ENCODE measurements at places on chromosomes 1 and 21.

DNA sequence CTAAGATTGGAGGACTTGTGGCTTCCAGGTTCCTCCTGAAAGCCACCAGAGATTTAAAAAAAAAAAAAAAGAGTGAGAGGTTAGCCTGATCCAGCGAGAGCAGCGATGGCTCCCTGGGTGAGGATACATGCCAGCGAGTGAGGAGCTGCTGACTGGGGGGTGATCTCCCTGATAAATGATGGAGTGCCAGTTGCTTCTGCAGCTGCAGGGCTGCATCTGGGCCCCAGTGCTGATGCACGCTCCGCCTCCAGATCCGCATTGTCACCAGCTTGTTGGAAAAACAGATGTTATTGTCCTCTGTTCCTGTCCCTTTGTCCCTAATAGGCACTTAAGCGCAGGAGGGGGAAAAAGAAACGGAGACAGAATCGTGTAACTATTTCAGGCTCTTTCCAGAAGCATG lies 28.6 kb downstream of the UBIAD1 start:
- DNase-seq: no peak

DNA sequence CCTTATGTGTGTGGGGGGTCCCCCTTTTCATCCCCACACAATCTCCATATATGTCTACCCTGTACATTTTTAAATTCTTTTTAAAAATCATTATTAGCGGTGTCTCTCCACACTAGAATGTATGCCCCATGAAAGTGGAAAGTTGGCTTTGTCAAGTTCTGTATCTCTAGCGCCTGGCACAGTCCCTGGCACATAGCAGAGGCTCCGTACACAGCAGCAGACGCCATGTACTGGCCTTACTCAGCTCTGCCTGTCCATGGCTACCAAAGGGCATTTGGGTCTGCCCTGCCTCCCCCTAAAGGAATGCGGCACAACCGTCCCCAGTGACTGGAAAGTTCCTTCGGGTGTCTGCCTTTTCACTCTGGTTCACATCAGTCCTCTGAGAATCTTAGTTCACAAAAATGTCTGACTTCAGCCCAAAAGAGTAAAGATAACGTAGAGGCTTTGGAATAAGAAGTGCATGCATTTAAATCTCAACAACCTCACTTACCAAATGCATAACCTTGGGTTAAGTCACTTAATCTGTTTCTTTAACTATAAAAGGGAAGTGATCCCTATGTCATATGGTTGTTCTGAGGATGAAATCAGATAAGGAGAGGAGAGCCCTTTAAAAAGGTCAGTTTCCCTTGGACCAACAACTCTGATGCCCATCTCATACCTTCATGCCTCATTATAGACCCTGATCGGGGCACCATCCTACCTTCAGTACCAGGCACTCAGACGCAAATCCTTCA lies 61.1 kb downstream of the CD46 start:
- no peak for DNase-seq

- DNase-seq: no peak
Measured at GRCh38 chr1:12745992-12746323, at the start of gene CFAP107. Gene CFAP107, plus strand, starts transcription at chr1:12746200. Its CDS starts 231 bp downstream, at chr1:12746431.

GRCh38 chr1:209613400-209614150 lies 30.1 kb downstream of the CAMK1G start:
- no peak for DNase-seq

DNA sequence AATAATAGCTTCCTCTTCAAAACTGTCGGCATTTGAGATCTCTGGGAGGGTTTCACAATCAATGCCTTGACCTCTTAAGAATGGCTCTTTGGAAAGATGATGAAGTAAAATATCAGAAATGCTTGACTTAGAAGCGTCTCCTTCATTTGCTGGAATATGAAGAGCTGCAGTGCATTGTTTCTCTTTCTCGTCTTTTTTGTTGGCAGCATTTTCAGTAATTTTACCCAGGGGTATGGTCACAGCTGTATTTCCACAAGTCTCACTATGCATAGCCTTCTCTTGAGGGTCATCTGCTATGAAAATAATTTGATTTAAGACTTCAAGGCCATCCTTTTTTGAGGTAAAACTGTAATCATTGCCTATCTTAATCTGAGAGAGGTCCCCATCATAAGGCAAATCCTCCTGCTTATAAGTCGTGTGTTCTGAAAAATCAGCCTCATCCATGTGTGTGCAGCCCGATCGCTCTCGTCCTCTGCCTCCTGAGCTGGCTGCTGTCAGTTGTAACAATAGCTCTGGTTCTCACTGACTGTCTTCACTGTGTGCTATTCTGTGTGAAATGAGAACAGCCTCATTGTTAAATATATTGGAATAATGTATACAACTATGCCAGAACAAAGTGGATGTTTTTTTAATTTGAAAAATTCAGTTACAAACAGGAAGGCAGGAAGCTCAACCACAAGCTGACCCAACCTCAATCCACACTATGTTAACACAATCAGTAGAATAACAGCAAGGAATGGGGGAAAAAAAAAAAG lies 4.5 kb downstream of the AKNAD1 start:
- no peak for DNase-seq

DNA sequence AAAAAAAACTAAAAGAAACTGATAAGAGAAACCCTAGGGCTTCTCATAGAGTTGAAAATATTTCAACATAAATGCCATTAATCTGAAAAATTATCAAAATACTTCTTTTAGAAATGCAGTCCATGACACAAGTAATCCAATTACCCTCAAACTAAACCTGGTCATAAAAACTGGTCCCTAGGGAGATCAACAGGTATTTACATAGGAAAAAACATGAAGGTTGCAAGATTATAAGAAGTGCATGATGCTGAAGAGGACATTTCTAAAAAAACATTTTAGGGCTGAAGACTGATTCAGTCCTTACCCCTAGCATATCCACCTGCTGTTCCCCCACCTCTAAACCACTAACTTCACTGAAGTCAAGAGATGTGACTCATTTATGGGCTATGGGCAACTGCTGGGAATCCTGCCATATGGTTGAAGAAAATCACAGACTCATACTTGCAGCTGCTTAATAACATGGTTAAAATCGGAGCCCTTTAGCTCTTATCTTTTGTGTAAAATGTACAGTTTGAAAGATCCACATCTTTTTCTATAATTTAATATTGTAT lies 131.0 kb upstream of the RUNX1 start:
- no peak for DNase-seq

DNA sequence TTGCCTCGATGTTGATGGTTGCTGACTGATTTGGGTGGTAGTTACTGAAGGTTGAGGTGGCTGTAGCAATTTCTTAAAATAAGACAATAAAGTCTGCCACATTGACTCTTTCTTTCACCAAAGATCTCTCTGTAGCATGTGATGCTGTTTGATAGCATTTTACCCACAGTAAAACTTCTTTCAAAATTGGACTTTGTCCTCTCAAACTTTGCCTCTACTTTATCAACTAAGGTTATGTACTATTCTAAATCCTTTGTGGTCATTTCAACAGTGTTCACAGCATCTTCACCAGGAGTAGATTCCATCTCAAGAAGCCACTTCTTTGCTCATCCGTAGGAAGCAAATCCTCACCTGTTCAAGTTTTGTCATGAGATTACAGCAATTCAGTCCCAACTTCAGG lies 93.2 kb downstream of the PHTF1 start:
- no peak for DNase-seq

GRCh38 chr1:37309574-37309973 lies 164.8 kb upstream of the ZC3H12A start:
- no peak for DNase-seq

DNA sequence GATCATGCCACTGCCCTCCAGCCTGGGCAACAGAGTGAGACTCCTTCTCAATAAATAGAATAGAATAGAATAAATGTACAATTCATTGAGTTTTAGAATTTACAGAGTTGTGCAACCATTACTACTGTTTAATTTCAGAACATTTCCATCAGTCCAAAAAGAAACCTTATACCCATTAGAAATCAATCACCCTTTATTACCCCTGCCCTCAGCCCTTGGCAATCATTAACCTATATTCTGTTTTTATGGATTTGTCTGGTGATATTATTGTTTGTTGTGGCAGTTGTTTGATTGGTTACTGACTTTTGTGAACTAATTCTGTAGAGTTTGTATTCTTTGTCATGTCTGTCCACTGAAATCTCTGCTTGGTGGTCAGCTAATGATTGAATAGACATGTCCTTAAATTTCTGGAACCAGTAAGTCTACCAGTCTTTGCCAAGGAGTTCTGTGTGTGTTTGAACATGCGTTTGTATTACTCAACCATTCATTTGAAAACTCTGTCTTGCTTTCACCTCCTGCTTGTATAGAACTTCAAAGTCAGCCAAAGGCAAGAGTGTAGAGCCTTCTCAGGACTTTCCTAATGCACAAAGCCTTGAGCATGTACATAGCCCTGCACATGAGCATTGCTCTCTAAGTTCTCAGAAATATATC lies 208.8 kb downstream of the GPR52 start:
- DNase-seq: no peak

GRCh38 chr21:26946744-26947446 lies 20.0 kb downstream of the ADAMTS5 start:
- DNase-seq: no peak

- DNase-seq: no peak
Measured at GRCh38 chr1:24154215-24154614, 11.3 kb upstream of the IL22RA1 start.

- no peak for DNase-seq
Measured at GRCh38 chr1:94955767-94956632, 29.1 kb upstream of the CNN3 start.

DNA sequence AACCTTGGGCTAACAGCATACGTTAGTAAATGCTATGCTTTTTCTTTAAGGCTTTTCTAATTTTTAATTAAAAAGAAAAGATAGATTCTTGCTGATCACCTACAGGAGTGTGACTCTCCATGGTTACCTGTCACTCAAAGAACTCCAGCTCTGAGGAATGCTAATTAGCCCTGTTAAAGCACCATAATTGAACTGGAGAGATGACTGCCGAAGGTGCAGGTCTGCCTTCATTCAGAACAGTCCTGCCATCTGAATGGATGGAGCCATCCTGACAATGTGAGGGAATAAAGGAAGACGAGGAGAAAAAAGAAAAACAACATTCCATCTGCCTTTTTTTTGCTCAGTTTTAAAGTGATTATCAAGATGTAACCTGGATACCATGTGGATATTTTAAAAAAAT lies 94.6 kb downstream of the ATP6V1G3 start:
- no peak for DNase-seq

- DNase-seq: no peak
Measured at GRCh38 chr1:18578271-18578670, 52.4 kb upstream of the PAX7 start.

DNA sequence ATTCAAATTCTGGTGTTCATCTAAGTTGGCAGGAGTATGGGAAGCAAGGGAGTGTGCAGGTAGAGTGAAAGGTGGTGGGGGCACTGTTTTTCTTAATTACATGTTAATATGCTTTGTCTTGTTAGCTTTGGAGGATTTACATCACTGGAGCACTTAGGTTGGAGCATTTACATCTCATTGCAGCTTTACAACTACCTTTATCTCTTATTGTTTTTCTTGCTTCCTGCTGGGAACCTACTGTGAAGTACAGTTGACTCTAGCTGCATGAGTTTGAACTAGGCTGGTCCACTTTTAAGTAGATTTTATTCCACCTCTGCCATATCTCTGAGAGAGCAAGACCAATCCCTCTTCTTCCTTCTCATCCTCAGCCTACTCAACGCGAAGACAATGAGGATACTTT lies 554.8 kb upstream of the B3GALT2 start:
- no peak for DNase-seq

DNA sequence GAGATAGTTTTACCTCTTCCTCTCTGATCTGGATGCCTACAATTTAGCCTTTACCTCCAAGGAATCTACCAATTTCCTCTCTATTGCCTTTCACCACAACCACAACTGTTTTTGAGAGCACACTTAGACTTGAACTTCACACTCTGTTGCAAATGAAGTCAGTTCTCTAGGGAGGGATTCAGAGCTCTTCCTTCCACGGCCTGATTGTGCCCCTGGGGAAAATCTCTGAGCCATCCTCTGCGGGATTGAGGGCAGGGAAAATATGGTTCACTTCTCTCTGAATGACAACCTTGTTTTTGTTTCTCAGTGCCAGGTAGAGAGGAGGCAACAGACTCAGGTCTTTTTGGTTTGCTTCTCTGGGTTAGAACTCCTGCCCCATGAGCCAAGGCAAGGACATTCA lies 35.4 kb upstream of the BCL10 start:
- no peak for DNase-seq

GRCh38 chr1:174114788-174115448 lies 44.4 kb upstream of the RABGAP1L start:
- peak; percentile 59 for DNase-seq

GRCh38 chr1:10651793-10652192 lies 144.7 kb downstream of the CASZ1 start:
- no peak for DNase-seq

DNA sequence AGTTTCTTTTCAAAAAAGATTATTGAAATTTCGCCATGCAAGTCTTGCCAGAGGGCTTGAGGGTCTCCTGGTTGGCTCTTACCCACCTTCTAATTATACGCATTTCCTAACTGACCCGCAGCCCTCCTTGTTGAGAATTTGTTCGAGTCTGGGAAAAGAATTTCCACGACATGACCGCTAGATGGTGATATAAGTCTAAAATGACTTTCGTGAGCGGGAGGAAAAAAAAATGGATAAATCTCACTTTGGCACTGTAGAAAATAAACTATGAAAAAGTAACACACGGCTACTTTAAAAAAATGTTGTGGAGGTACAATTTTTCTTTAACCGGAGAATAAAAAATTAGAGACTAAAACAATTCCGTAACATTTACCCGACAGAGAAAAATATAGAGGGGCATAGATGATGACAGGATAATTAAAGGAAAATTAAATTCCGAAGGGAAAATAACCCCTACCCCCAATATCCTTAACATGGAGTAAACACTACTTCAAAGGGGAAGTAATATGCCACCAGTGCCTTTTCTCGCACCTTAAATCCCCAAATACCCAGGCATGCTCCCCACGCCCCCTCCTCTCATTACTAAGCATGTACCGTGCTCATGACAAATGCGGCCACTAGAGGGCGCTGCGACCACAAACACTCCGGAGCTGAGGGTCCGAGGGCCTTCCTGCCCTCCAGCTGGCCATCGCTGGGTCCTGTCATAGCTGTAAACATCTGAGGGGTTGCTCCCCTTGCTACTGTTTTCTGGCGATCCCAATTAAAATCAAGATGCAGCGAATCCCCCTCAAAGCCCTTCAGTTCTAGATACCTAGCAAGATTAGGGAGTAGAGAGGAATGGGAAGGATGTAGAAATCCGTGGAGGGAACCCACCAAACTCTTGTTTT lies 266.9 kb downstream of the ASTN1 start:
- DNase-seq: peak; percentile 58

DNA sequence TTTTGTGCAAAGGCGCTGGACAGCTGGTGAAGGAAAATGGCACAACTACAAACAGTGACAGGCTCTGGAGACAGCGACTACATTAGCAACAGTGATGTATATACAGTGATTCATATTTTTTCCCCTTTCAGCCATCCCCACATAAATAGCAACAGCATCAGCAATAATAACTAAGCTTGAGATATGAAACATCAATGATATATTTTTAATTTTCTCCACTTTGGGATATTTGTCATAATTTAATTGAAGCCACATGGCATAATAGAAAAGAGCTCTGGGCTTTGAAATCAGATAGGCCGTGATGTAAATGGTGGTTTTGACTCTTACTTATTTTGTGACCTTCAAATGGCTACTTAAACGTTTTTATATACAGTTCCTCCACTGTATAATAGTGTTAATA lies 764.3 kb upstream of the PRMT6 start:
- no peak for DNase-seq
